Esophagus squamous epithelium (tissue), 5 donors: ENCODE measurements at places on chromosomes 4 and X.

DNA sequence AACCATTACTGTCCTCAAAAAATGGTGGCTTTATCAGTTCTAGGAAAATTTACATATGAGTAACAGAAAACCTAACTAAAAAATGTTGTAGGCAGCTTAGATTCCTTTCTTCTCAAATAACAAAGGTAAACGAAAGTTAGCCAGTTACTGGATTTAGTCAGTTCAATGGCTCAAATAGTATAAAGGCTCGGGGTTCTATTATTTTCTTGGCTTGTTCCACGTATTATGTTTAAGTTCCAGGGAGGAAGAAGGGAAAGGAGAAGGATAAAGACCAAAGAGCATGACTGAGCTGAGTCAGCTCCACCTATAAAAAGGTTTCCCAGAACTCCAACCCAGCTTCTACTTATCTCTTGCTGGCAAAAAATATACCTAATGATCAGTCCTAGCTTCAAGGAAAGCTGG lies 41.0 kb upstream of the MAB21L2 start:
- no peak for DNase-seq
- H3K4me1 ChIP-seq = no peaks in the 10 kb centered on the region
- H3K27me3 ChIP-seq = no peaks in the 10 kb centered on the region
- no peak overlapping the region for H3K27ac ChIP-seq

GRCh38 chr4:40348000-40348399 lies 12.9 kb downstream of the CHRNA9 start:
- H3K4me1 ChIP-seq = no peaks in the 10 kb centered on the region
- H3K4me3 ChIP-seq = no peak overlapping the region
- H3K27me3 ChIP-seq = no peaks in the 10 kb centered on the region
- H3K27ac ChIP-seq = no peak overlapping the region
- no peak for DNase-seq

DNA sequence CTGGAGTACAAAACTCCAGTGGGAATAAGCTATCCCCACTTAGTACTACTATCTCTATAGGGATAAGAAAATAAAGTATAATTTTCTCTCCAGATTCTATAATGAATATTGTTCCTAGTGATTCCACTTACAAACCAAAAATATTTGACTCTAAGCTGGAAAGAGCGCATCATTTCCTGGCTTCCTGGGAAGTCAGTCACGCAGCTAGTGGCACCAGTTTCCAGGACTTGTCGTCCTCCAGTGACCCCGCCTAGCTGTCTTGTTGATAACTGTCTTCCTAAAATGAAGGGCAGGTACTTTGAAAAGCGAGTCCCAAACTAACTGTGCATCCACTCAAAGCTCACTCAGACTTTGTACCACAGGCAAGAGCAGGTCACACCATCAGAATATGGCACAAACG lies 39.3 kb downstream of the LNX1 start:
- H3K27ac ChIP-seq = no peak overlapping the region
- H3K4me1 ChIP-seq = peaks cover 24% of the 10 kb centered on the region
- H3K36me3 ChIP-seq = no peaks in the 10 kb centered on the region
- no peaks in the 10 kb centered on the region for H3K27me3 ChIP-seq

DNA sequence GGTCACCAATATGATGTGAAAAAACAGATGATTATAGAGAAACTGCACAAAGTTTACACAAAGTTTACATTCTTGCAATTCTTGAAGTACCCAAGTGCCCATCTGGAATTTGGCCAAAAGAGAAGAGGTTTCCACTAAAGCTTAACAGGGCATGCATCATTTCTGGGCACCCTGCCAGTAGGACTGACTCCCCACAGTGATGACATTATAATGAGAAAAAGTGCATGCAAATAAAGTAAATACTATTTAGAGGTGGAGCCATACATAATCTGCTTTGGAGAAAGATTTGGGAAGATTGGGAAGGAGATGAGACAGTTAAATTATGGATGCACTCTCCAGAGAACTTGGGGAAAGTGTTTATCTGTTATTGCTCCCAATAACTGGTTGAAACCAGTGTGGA lies 93.7 kb upstream of the TRPC3 start:
- H3K36me3 ChIP-seq = no peaks in the 10 kb centered on the region
- H3K4me3 ChIP-seq = no peak overlapping the region
- H3K27ac ChIP-seq = no peak overlapping the region
- H3K27me3 ChIP-seq = no peaks in the 10 kb centered on the region
- no peaks in the 10 kb centered on the region for H3K4me1 ChIP-seq

- H3K27ac ChIP-seq = no peak overlapping the region
- DNase-seq = no peak
- H3K4me3 ChIP-seq = no peak overlapping the region
- H3K36me3 ChIP-seq = no peaks in the 10 kb centered on the region
- H3K27me3 ChIP-seq = no peaks in the 10 kb centered on the region
Observed at GRCh38 chrX:3326681-3327080, 19.8 kb downstream of the MXRA5 start.

DNA sequence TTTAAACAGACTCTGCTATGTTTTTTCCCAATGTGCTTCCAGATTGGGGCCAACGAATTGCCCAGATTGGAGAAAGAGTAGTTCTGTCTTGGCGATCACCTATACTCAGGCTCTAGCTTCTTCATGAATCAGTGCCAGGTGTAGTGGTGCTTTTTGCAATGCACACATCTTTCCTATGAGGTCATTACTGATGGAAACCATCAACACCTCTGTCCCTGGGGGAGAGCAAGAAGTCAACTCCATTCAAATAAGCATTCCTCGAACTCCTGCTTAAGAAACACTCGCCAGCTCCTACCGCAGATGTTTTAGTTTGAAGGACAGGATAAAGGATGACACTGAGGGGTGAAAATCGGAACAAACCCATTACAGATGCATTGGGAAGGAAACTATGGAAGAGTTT lies 156.5 kb upstream of the DKK2 start:
- no peaks in the 10 kb centered on the region for H3K4me1 ChIP-seq
- H3K4me3 ChIP-seq = no peak overlapping the region
- no peak for DNase-seq
- H3K36me3 ChIP-seq = no peaks in the 10 kb centered on the region

DNA sequence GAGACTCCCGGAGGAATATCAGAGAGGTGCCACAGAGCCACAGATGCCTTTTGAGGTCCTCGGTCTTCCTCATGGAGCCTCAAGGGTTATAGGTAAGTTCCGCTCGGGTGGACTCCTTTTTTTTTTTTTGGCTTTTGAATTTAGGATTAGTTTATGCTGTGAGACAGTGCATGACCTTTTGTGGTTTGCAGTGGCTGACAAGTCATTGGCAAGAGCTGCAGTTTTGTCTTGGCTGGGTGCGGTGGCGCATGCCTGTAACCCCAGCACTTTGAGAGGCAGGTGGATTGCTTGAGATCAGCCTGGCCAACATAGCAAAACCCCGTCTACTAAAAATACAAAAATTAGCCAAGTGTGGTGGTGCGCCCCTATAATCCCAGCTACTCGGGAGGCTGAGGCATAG lies 4.5 kb upstream of the GRSF1 start:
- H3K27me3 ChIP-seq = no peaks in the 10 kb centered on the region
- no peak for DNase-seq
- H3K27ac ChIP-seq = no peak overlapping the region
- H3K36me3 ChIP-seq = no peaks in the 10 kb centered on the region
- peaks cover 21% of the 10 kb centered on the region for H3K4me1 ChIP-seq

DNA sequence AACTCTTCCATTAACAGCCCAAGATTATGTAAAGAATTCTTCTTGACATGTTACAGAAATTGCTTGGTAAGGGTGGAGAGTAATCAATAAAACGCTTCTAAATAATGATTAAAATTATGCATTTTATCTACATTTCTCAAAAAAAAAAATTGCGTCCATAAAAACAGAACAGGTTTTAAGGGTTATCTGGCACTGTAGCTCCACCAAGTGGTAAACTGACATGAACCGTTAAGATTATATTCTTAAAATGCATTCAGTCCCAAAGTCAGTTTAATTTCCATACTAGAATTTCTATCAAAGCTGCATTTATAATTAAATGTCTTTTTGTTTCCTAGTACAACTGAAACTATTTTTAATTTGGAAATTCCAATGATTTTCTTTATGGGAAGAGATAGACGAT lies 214.0 kb upstream of the UGT8 start:
- no peak for DNase-seq
- no peaks in the 10 kb centered on the region for H3K4me1 ChIP-seq
- no peak overlapping the region for H3K27ac ChIP-seq
